ENCODE measurements at places on chromosomes 1 and 21. TPM values are rescaled to one million over a fixed set of nuclear protein-coding genes. Genes with fewer than 3 reads are reported as not detected.

The HEYL gene
- total RNA-seq: 0.89 TPM

The SERTAD4 gene
- total RNA-seq: not detected

The AMY1C gene
- not detected for total RNA-seq

The ERICH3 gene
- not detected for total RNA-seq

The RAB7B gene
- total RNA-seq: not detected

The SOAT1 gene
- total RNA-seq: 34.8 TPM

GRCh38 chr1:180489313-180489712 is 13.1 kb downstream of the ACBD6 start:
- no peak for DNase-seq

- DNase-seq: no peak
Observed at GRCh38 chr1:244854166-244854565, 10.2 kb downstream of the HNRNPU start.

- no peak for DNase-seq
Observed at GRCh38 chr1:3816331-3817137, 20.2 kb upstream of the LRRC47 start.

- no peak for DNase-seq
Observed at GRCh38 chr1:44268054-44268453, 54.8 kb downstream of the DMAP1 start.

DNA sequence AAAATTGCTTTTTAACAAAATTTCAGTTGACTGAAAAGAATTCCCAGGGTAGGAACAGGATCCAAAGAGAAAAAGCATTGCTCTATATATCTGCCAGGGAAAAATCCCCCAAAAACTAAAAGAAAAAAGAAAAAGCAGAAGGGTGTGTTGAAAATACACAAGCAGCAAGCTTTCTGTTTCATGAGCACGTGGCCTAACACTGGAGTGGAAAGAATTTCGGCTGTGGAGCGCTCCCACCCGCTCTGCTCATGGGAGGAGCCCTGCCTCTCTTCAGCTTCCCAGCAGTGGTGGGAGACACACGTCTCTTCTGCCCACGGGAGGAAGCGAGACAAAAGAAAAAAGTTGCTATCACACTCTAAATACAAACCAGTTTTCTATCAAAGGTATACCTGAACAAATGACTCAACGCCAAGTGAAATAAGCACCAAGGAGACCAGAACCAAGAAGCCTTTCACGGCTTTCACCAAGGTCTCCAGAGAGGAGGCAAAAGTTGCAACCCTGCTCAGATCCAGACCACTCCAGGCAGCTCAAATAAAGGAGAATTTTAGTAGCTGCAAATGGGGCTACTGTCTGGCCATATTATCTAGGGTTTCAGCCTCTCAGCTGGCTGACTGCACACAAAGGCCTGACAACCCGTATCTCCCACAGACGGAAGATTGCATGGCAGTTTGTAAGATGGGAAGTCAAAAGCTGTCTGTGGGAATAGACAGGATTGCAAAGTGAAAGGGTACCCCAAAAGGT is 29.5 kb upstream of the ZNF496 start:
- DNase-seq: no peak

DNA sequence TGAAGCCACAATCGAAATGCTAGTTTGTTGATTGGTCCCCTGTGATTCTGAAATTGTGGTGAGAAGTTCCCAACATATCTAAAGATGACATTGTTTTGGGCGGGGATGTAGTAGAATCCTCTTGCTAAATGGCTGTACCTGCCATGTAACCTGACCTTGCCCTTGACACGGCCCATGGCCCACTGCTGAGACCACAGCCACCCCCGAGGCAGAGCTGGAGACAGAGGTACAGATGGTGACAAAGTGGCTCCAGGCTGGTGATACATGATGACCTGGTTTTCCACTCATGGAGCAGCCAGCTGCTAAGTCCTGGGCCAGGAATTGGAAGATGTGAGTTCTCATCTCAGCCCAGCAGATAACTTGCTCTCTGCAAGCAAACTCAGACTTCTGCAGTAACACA is 226.5 kb downstream of the FOXD2 start:
- no peak for DNase-seq

DNA sequence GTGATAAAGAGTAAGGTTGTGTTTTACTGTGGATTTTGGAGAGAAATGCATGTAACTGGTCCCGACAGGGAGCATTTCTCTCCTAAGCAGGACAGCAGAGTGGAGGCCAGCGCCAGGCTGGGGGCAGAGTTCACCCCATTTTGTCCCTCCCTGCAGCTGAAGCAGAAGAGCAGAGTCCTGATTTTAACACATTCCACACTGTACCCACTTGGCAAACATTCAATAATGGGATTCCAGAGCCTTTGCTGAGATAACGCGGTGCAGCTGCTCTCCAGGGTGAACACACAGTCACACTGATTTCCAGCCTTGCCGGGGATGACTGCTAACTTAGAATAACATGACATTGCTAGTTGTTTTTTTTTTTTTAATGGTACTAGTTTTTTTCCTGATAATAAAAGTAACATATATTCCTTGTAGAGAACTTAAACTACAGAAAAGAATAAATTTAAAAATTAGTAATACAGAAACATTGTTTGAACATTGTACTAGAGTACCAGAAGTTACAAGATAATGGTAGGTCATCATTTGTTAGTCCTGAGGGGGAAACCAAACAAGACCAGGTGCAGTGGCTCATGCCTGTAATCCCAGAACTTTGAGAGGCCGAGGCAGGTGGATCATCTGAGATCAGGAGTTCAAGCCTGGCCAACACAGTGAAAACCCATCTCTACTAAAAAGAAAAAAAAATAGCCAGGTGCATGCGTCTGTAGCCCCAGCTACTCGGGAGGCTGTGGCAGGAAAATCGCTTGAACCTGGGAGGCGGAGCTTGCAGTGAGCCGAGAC is 77.2 kb downstream of the SCCPDH start:
- DNase-seq: no peak

GRCh38 chr1:58524353-58524945 is 22.1 kb downstream of the OMA1 start:
- DNase-seq: peak; percentile 9

- no peak for DNase-seq
Observed at GRCh38 chr1:182587666-182588499, 1.2 kb downstream of the RNASEL start.

DNA sequence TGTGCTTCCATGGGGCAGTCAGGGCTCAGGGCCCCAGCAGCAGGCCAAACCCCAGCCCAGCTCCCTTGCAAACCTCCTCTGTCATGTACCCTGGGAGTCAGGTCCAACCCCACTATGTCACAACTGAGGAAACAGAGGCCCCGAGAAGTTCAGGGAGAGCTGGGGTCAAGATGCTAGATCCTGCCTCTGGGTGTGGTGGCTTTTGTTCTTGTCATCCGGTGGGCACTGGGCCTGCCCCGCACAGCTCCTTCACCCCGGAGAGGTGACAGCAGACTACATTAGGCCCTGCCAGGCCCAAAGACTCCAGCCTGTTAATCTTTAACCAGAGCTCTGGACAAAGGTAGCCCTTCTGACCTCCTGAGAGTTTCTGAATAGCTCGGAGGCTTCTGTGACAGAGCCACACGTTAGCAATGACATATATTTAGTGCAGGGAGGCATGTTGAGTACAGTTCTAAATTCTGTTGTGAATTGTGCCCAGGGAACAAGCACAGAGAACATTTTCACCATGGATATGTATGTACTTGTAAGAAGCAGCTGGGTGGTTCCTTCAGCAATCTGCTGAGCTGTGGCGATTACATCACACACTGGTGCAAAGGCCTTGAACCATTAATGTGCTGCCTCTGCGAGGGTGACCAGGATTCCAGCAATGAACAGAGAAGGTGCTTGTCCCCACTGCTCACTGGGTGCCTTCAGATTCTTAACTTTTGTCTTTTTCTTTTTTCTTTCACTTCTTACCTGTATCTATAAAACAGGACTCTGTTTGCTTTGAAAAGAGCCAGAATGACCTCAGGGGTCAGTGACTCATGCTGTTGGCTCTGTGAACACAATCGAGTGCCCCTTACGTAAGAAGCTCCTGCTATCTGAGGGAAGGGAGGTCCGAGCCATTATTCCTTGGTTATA is 102.8 kb downstream of the RHOU start:
- DNase-seq: no peak

DNA sequence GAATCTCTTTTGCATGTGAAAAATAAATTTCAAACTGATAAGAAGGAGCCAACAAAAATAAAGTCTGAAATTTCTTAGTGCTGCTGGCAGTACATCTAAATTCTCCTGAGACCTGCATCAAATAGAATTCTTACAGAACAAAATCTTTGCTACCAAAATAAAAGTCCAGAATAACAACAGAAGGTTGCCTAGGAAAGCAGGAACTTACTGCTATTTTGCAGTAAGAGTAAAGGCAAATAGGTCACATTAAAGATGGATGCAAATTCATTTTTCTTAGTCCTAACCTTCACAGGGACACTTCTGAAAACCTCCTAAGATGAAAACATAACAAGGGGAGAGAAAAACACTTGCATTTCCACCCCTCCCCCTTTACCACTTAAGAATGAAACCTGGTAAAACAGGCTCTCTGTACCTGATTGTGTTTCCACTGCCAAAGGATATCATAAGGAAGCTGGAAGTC is 59.0 kb downstream of the RUSC1 start:
- DNase-seq: no peak

DNA sequence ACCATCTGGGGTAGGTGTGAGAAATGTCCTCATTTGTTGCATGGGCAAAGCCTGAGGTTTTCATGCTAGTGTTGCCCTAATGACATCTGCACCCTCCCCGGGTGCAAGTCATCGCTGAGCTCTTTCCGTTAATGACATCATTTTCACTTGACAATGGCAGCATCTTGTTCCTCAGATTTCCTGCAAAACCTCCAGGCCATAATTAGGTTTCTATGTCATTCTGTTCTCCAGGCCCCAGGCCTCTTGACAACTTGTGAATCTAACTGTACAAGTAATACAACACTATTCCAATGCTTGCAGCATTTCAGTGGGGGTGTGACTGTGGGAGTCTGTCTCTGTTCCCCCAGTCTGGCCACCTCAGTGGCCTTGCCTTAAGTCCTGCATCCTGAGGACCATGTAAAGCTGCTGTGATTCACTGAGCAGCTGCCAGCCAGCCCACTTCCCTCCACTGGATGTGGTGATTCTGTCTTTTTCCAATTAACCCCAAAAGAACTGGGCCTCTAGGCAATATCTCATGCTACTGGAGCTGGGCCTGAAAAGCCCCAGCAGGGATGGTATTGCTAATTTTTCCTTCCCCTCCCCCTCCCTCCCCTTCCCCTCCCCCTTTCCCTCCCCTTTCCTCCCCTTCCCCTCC is 22.8 kb downstream of the RAB7B start:
- DNase-seq: no peak

DNA sequence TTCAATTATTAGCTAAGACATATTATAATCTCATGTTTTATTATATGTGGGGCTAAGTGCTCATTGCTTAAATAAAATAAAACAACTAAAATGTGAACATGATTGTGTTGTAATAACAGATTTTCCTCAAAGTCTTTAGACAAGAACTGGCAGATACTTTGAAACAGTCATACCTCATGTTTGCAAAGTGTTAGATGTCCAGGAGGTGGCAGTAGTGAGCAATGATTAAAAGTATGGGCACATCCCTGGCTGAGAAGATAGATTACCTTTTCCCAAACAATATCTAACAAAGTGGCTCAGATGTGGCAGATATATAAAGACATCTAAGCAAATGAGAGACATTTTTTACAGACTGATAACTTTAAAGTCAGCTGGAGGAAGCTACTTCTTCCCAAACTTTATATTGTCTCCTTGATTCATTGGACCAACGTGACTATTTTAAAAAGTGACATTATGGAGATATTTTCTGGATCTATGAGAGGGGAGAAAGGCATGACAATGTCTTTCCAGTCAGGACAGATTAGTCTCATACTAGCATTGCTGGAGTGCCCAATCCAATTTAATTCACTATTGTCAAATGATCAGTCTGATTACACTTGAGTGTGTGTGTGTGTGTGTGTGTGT is 269.8 kb downstream of the S1PR1 start:
- DNase-seq: peak; percentile 51

- no peak for DNase-seq
Observed at GRCh38 chr1:193799948-193800690, 613.7 kb upstream of the B3GALT2 start.

GRCh38 chr1:205515781-205516253 is 11.3 kb downstream of the CDK18 start:
- no peak for DNase-seq
